Esophagus squamous epithelium (tissue), 5 donors: ENCODE measurements at places on chromosomes 5 and 9.

GRCh38 chr5:15463231-15463980 is 36.6 kb upstream of the FBXL7 start:
- DNase-seq = no peak

- no peak for DNase-seq
Observed at GRCh38 chr5:91176288-91177016, 206.7 kb downstream of the ARRDC3 start.

GRCh38 chr5:115510145-115510645 is 34.4 kb downstream of the FEM1C start:
- DNase-seq = no peak

- DNase-seq = no peak
Observed at GRCh38 chr9:91814753-91815152, 135.3 kb downstream of the ROR2 start.

- DNase-seq = no peak
Observed at GRCh38 chr9:82057805-82058204, 69.2 kb downstream of the SPATA31D1 start.

- DNase-seq = no peak
Observed at GRCh38 chr9:94443032-94443722, 111.7 kb upstream of the PCAT7 start.

GRCh38 chr5:85784746-85785145 is 833.0 kb upstream of the COX7C start:
- DNase-seq = no peak

- DNase-seq = no peak
Observed at GRCh38 chr5:96597438-96598020, 64.6 kb upstream of the CAST start.

DNA sequence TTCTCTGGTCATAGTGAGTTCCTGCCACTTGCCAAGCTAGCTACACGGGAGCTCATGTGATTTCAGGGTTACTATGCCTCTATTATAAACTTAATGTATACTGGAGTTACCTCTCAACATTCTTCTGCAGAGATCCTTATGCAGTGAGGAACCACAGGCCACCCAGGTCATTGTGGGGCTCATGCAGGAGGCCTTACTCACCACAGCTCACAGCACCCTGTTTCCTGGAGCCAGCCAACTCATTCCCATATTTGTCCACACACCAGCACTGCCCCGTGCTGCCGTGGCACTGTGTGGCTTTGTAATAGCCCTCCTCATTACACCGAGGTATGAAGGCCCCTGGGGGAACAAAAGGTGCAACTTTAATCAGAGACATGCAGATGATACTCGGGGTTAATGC is 520.0 kb downstream of the SPOCK1 start:
- DNase-seq = no peak

DNA sequence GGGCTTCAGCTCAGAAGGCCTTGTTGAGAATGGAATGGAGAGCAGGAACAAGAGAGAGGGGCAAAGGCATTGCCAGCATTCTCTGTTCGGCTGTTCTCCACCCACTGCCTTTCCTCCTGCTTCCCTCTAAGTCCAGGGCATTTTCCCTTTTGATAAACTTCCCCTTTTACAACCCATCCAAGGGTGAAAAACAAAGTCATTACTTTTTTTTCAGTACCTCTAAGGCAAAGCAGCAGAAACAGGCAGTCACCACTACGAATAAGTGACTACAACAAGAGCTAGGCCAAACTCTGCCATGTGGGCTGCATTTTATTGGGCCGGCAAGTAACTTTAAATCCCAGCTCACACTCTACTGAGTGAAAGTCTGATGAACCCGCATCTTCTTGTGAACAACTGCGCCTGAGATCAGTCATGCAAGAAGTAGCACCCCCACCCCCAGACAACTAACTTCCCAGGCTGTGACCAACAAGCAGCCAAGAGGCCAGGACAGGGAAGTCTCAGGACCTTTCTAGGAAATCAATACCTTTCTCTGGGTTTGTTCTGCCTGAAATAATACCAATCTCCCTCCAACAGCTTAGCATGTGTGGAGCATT is 13.1 kb downstream of the IL7R start:
- no peak for DNase-seq

- no peak for DNase-seq
Observed at GRCh38 chr5:35370871-35371270, 140.6 kb upstream of the PRLR start.

DNA sequence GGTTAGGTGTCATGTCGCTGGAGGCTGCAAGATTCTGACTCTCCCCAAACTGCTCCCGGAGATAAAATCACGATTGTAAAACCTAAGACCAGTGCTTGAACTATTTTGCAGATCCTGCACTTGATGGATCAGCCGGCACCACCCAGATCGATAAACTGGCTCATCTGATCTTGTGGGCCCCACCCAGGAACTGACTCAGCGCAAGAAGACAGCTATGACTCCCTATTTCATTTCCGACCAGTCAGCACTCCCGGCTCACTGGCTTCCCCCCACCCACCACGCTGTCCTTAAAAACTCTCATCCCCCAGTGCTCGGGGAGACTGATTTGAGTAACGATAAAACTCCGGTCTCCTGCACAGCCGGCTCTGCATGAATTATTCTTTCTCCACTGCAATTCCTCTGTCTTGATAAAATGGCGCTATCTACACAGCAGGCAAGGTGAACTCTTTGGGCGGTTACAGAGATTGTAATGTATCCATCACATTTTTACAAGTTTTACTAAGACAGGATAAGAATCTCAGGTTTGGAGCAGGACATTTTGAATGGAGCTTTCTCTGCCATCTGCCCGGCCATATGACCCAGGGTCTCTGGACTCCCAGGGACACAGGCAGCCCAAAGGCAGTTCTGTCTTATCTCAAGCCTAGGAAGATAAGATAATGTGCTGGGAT is 10.6 kb upstream of the PPP1R26 start:
- no peak for DNase-seq

GRCh38 chr5:80468131-80468530 is 19.8 kb upstream of the FAM151B start:
- no peak for DNase-seq
